ENCODE measurements at places on chromosomes 13 and 19.

- DNase-seq, result no peak
Observed at GRCh38 chr19:14528419-14529253, 758 bp upstream of the TECR start.

DNA sequence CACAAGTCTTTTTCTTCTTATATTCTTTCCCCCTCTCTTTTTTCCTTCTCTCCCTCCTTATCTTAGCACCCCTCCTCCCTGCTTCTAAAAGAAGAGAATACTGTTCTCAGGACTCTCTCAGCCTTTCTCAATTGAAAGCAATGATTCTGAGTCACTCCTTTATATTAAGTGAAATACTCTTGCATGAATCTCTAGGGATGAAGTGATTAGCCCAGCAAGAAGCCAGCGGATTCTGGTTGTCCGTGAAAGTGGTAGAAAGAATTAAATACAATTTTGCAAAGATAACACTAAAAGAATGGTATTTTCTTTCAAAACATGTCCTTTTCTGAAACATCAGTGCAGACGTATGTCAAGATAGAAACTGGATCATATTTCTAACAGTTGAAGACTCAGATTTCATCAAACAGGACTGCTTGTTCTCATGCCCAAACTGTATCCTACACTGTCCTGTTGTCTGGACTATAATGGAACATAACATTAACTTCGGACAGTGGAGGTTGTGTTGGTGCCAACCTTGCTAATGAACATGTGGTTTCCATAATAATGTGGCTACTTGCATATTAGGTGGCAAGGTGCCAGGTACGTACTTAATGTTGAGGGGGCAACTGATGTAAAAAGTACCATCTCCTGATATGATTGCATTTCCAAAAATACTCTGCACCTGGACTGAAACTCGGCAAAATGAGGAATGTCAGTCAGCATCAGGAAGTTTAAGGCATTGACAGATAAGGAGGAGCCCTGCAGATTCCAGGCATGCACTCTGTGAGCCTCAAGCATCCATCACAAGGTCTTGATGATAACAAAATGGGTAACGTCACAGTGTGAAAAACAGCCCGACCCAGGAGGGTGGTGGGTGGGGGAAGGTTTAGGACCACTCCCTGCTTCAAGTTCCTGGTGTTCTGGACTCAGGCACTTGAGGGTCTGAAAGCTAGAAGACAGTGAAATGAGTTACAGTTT is 357.2 kb downstream of the DLEU7 start:
- DNase-seq, result no peak

DNA sequence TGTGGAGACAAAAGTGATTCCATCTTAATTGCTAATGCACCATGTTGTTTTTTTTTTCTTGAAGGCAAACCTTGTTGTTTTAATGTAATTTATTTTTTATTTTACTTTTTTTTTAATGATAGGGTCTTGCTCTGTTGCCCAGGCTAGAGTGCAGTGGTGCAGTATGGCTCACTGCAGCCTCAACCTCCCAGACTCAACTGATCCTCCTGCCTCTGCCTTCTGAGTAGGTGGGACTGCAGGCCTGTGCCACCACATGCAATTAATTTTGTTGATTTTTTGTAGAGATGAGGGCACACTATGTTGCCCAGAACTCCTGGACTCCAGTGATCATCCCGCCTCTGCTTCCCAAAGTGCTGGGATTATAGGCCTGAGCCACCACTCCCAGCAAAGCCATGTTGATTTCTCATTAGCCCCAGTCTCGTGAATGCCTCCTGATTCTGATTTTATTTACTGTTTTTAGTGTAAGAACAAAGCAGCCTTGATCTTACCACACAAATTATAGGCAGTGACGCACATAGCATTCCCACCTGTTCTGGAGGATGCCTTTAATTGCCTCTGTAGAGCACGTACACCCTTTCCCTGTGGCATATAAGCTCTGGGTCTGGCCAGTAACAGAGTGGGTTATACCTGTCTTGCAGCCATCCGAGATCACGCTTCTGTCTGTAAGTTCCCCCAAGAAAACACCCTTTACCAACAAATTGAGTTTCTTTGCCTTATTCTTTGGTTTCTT is 150.4 kb downstream of the GGACT start:
- no peak for DNase-seq

DNA sequence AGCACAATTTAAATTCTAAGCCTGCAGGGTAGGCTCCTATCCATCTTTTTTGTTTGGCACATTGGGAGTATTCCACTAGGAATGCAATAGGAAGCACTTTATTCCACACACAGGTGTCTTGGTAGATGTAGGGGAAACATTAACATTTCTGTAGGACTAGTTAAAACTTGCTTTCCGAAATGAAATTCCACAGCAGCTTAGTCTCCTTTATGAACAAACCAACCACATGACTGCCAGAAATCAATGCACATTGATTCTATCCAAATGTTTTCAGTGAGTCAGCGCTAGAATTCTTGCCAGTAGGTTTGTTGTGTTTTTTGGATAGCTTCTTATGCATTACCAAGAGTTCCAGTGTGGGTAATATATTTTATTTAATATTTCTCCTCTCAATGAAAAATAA is 207.9 kb upstream of the CSNK1A1L start:
- DNase-seq, result no peak

- DNase-seq, result no peak
Observed at GRCh38 chr13:46041419-46041839, 11.1 kb downstream of the ZC3H13 start.

DNA sequence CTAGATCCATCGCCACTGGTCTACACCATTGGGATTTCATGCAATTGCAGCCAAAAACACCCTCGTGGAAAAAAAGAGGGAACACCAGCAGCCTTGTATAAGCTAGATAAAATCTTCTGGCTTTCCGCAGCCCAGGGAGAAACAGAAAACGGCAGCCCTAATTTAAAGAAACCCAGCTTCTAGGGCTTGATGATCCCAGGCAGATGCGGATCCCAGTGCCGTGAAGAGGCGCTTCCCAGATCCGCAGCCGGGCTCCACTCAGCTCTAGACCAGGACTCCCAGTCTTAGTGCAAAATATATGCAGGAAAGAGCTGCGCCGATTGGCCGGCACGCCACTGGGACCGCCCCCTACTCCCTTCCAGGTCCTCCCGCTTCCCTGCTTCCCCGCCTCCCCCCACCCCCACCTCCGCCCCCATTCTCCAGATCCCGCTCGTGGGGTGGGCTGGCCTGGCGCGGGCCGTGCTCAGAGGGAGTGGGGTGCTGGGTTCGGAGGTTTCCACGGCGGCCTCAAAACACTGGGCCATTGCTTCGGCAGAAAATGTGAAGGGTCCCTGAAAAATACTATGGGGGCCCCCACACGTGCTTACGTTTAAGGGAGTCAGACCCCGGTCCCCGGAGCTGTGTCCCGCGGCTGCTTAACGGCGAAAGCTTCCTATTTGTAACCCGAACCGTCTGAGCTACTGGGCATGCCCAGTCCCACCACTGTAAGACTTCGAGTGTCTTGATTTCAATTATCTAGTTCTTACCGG is 63.1 kb downstream of the SERP2 start:
- DNase-seq, result peak; percentile 83

- no peak for DNase-seq
Observed at GRCh38 chr19:17909003-17909732, 23.6 kb upstream of the CCDC124 start.

- DNase-seq, result no peak
Observed at GRCh38 chr13:41495044-41495443, 37.7 kb downstream of the RGCC start.

DNA sequence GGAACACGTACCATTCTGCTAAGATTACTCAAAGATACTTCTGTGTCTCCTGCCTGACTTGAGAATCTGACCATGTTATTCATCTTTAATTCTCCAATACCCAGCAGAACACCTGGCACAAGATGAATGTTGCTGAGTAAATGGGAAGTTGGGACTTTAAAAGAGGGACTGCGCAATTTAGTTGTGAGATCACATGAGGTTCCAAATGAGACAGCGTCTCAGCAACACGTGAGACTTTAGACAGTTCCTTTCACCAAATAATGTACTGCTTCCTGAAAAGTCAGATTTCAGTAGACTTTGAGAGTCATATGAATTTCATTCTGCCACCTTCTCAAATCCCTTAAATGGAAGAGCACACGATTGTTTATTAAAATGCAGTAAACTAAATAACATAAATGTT is 36.7 kb downstream of the DOCK9 start:
- DNase-seq, result no peak

GRCh38 chr19:33812388-33813330 is 16.0 kb downstream of the KCTD15 start:
- DNase-seq, result no peak

- DNase-seq, result no peak
Observed at GRCh38 chr19:35512831-35513627, 420 bp downstream of the DMKN start.

DNA sequence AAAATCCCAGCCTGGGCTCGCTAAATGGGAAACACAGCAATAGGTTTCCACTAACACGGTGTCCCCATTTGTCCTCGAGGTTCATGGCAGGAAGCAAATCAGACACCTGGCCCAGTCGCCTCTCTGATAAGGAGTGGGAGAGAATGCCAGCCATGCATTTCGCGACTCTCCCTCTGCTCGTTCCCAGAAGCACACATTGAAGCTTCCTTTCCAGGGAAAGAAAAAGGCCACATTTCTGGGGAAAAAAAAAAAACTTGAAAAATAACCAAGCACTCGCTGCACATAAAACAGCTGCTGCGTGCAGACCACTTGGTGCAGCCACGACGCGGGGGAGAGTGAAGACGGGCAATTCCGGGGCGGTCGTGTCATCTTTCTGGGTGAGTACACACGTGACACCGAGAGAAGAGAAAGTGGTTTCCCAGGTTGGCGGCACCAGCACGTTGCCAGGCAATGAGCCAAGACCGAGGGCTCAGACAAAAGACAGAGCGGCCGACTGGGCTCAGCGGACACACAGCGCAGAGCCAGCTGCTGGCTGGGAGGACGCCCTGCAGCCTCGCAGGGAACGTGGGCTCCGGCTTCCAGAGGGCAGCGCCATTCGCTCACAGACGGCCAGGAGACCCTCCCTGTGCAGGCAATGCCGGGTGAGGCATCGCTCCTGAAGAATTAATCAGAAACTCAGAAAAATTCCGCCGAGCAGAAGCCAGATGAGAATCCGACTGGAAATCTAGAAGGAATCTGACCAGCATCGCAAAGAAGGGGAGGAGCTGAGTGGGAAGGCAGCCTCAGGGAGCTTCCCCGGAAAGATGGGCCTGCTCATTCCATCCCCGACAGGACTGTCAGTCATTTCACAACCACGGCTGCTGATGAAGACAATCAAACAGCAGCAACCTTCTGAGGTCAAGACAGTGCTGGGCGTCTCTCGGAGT is 83.2 kb upstream of the IRS2 start:
- DNase-seq, result no peak

DNA sequence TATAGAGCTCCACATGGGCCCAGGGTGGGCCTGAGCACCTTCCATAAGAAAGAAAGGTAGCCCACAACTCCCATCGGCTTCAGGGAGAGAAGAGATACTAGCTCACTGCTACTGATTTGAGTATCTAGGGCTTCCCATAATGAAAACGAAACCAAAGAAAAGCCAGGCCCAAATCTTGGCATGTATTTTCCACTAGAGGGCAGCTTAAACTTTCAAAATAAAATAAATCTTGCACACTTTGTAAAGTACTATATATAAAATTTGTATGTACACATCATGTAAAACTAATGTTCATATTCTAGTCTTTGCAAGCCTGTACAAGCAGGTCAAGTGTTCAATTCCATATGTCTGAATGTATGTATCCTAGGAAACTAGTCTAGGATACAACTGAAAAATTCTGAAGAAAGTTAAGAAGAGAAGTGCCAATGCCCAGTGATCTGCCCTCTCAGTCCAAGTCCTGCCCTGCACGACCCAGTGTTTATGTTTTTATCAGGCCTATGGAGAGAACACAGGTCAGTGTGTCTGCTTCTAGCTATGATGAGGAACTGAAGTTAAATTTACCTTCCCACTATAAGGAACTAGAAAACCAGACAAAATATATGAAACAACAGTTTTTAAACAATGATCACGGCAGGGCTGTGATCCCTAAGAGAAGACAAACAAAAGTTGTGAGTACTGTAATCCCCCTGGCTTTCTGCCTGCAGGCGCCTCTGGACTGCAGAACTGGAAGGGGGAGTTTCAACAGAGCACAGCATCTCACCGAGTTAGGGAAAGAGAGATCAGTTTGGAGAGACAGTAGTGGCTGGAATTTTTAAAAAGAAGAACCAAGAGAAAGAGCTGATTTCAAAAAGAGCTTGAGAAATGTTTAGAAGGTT is 475.7 kb downstream of the UQCRFS1 start:
- no peak for DNase-seq

DNA sequence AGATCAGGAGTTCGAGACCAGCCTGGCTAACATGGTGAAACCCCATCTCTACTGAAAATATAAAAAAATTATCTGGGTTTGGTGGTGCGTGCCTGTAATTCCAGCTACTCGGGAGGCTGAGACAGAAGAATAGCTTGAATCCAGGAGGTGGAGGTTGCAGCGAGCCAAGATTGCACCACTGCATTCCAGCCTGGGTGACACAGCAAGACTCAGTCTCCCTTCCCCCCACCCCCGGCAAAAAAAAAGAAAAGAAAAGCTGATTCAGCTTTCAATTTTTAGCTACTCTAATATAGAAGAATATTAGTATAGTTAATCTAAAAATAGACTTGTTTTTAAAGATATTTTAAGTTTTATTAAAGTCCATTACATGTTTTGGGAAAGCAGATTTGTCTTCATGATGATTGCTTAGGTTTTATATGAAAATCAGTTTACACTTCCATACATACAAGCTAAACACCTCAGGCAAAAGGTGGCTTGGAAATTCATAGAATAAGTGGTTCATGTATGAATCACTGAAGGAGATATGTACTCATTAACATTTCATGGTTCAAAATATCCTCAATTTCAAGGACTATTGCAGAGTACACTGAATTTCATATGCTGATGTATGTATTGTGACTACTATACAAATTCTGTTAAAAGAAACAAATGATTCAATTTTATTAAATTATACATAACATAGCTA is 165.2 kb downstream of the TDRD3 start:
- no peak for DNase-seq

- DNase-seq, result peak; percentile 2
Observed at GRCh38 chr13:90968166-90968904, 379.2 kb upstream of the MIR17HG start.
